ENCODE measurements at places on chromosomes 13 and 19.
A peak's percentile ranks its signal among the peaks of the same experiment; 100 is the strongest.

DNA sequence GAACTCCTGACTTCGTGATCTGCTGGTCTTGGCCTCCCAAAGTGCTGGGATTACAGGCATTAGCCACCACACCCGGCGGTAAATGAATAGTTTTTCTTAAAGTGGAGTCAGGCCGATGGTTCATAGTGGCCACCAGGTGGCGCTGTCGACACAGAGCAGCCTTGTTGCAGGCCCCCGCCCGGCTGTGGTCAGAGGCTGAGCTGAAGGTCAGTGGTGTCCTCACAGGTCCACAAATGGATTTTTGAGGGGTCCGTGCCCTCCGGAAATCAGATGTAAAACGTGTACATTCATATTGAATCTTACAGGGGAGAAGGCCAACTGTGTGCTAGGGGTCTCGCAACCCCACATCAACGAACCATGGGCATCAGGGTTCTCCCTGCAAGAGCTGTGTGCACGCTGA, 13.4 kb upstream of the WDR18 start:
- no peak for DNase-seq

DNA sequence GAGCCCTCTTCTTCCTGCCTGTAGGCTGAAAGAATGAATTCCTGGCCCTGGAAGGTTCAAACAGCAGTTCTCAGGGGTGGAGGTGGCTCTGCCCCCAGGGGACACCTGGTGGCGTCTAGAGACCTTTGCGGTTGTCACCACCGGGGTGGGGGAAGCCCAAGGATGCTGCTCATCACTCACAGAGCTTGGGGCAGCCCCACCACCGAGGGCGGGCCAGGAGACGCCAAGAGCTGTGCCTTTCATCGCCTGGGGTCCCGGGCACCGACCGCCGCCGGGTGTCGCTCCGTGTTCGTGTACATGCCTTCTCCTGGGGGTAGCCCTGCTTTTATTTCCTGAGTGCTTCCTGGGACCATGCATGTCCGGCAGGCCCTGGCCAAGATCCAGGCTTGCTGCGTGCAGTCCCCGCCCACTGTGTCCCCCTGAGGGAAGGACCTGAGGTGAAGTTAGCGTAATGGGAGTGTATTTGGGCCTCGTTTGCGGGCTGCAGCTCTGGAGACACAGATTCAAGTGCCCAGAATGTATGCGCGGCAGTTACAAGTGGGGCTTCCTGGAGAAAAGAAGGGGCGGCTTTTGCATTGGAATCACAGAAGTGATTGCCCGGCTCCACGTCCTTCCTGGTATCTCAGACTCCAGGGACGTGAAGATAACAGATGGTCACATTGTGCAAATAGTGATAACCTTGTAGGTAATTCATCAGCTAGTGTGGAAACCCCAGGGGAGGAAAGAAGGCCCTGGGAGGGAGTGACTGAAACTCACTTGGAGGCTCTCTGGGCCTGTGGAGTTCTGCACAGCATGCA, 7.8 kb downstream of the DOT1L start:
- DNase-seq: peak; percentile 57

GRCh38 chr13:33556828-33557227, 261.1 kb upstream of the RFC3 start:
- DNase-seq: no peak

DNA sequence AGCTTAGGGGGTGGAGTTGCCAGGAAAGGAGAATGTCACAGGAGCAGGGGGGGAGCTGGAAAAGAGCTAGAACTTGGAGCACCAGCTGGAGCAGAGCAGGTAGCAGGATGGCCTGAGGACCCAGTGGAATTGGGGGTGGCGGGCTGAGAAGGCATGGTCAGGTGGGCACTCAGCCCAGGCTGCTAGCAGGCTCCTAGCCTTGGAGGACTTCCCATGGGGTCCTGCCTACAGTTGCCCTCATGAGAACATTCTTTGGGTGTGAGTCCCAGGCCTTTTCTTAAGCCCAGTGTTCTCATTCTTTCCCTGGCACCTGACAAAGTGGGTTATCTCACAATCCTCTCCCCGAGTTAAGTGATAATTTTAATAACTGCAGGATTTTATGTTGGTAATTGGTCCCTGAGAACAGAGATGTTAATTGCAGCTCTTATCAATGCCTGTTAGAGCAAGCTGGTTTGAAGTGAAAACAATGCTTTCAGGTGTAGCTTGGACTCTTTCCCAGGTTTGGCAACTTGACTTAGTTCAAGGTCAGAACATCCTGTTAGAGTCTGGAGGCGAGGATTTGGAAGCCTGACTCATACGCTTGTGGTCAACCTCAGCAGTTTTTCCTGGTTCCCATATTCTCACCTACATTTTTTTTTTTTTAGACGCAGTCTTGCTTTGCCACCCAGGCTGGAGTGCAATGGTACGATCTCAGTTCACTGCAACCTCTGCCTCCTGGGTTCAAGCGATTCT, 18.1 kb upstream of the OLFM4 start:
- DNase-seq: no peak

DNA sequence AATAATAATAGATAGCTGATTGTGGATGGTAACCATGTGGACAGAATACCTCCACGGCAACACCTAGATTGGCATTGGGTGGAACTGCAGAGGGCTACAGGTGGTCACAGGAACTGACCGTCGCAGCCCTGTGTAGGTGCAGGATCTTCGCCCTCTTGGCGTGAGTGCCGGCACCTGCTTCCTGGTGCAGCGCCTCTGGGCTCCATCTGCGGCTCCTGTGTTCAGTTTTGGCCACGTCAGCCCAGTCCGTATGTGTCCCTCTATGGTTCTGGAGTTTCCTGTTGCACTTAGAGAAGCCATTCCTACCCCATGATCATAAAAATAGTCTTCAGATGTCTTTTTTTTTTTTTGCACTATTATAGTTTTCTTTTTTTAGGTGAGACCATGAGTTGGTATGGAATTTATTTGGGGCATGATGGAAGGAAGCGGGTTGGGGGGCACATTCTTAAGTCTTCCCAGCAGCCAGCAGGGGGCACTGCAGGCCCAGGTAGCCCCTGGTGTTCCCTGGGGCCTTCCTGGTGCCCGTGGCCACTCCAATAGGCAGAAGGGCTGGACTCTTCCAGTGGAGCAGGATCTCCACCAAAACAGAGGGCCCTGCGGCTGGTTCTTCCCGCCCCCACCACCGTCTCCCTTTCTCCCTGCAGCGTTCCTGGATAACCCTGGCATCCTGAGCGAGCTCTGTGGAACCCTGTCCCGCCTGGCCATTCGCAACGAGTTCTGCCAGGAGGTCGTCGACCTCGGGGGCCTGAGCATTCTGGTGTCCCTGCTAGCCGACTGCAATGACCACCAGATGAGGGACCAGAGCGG, 10.1 kb upstream of the SLC25A42 start:
- peak; percentile 32 for DNase-seq

- DNase-seq: no peak
Observed at GRCh38 chr19:12481781-12482508, 2.7 kb downstream of the ZNF709 start.

DNA sequence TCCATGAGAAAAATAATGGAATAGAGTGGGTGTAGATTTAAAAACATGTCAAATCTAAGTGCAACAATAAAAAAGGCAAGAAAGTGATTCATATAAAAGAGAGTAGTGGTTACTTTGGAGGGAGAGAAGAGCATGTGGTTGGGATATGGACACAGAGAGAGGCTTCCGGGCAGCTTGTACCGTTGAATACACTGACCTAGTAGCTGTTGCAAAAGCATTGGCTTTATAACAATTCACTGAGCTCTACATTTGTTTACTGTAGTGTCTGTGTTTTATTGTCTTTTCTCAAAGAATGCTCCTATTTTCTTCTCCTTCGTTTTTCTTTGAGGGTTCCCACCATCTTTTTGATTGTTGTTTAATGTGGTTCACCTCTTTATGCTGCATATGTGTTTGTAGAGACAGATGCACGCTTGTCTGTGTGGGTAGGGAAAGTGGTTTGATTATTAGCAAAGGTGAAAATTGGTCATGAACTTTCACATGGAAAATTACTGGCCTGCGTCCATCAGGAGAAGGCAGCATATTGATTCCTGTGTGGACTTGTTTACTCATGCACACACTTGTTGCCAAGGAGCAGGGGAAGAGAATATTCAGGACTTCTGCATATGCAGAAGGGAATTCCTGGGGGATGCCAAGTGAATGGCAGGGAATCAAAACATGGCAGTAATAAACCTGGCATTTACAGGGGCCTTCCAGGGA, 29.9 kb upstream of the IRS2 start:
- DNase-seq: no peak

GRCh38 chr19:2425622-2426581, 1.5 kb downstream of the TIMM13 start:
- DNase-seq: no peak

GRCh38 chr19:55090564-55090963, 14.9 kb downstream of the EPS8L1 start:
- no peak for DNase-seq

All from activated CD8-positive, alpha-beta memory T cell treated with anti-CD3 and anti-CD28 coated beads for 1 hour (primary cell).